ENCODE measurements at places on chromosomes 7 and 10. TPM values are rescaled to one million over a fixed set of nuclear protein-coding genes. Genes with fewer than 3 reads are reported as not detected.
A peak's percentile ranks its signal among the peaks of the same experiment; 100 is the strongest.

- DNase-seq, result no peak
- no peaks in the 10 kb centered on the region for H3K4me1 ChIP-seq
- no peak overlapping the region for H3K27ac ChIP-seq
- no peak overlapping the region for H3K4me3 ChIP-seq
- H3K36me3 ChIP-seq, result no peaks in the 10 kb centered on the region
- no peaks in the 10 kb centered on the region for H3K27me3 ChIP-seq
These were observed 319.5 kb downstream of the PLXNA4 start for GRCh38 chr7:132256721-132257212.

The VSTM2A gene
- total RNA-seq, result not detected

GRCh38 chr7:3879355-3880075 lies 578.5 kb downstream of the SDK1 start:
- H3K4me3 ChIP-seq, result no peak overlapping the region
- no peak for DNase-seq
- no peaks in the 10 kb centered on the region for H3K4me1 ChIP-seq
- H3K36me3 ChIP-seq, result no peaks in the 10 kb centered on the region
- H3K27ac ChIP-seq, result no peak overlapping the region

GRCh38 chr10:95832216-95833041 lies 75.3 kb upstream of the CC2D2B start:
- H3K4me1 ChIP-seq, result peaks cover 7% of the 10 kb centered on the region
- no peaks in the 10 kb centered on the region for H3K27me3 ChIP-seq
- H3K36me3 ChIP-seq, result no peaks in the 10 kb centered on the region

GRCh38 chr7:118169146-118169545 lies 14.8 kb upstream of the LSM8 start:
- H3K4me1 ChIP-seq, result no peaks in the 10 kb centered on the region
- no peaks in the 10 kb centered on the region for H3K36me3 ChIP-seq
- H3K4me3 ChIP-seq, result no peak overlapping the region
- no peak overlapping the region for H3K27ac ChIP-seq
- DNase-seq, result peak; percentile 41
- H3K27me3 ChIP-seq, result no peaks in the 10 kb centered on the region

The EPO gene
- total RNA-seq, result not detected

- H3K27me3 ChIP-seq, result no peaks in the 10 kb centered on the region
- H3K27ac ChIP-seq, result peak overlapping the region; percentile 5
- H3K4me3 ChIP-seq, result peak overlapping the region; percentile 54
- peaks cover 3% of the 10 kb centered on the region for H3K4me1 ChIP-seq
- peak; percentile 30 for DNase-seq
These were observed 881 bp downstream of the C10orf67 start for GRCh38 chr10:23343591-23344240.

DNA sequence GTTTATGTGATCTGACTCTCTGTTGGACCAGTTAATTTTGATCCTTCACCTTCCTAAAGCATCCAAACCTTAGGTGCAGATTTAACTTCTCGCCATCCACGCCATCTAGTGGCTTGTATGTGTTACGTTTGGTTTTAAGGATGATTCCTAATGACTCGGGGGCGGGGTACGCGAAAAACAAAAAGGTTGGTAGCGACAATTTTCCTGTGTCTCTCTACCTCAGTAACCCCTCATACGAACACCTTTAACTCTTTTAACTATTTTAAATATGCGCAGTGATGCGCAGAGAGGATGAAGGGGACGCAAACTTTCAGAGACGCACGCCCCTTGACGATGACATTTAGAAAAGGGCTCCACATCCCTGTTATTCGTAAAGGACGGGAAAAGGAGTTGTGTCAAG lies 714 bp upstream of the KCND2 start:
- peak overlapping the region; percentile 64 for H3K4me3 ChIP-seq
- H3K4me1 ChIP-seq, result no peaks in the 10 kb centered on the region
- DNase-seq, result peak; percentile 53
- no peak overlapping the region for H3K27ac ChIP-seq
- H3K27me3 ChIP-seq, result peaks cover 17% of the 10 kb centered on the region
- H3K36me3 ChIP-seq, result no peaks in the 10 kb centered on the region

- H3K27ac ChIP-seq, result peak within 1 kb of the TSS; percentile 79
- DNase-seq, result peak; percentile 73
- peak within 1 kb of the TSS; percentile 19 for H3K4me3 ChIP-seq
- H3K36me3 ChIP-seq, result no peaks in the 10 kb centered on the region
- no peaks in the 10 kb centered on the region for H3K27me3 ChIP-seq
- H3K4me1 ChIP-seq, result peaks cover 43% of the 10 kb centered on the region
These were observed at the start of gene LDB3 for GRCh38 chr10:86668297-86669165. Gene LDB3 (plus strand): TSS chr10:86668511. CDS start chr10:86668692, 181 bp downstream.
